ENCODE measurements at places on chromosomes 6 and 20.

GRCh38 chr20:22819784-22820183, 215.3 kb upstream of the SSTR4 start:
- DNase-seq: no peak

- no peak for DNase-seq
These were observed 78.8 kb upstream of the ZNFX1 start for GRCh38 chr20:49356676-49357075.

DNA sequence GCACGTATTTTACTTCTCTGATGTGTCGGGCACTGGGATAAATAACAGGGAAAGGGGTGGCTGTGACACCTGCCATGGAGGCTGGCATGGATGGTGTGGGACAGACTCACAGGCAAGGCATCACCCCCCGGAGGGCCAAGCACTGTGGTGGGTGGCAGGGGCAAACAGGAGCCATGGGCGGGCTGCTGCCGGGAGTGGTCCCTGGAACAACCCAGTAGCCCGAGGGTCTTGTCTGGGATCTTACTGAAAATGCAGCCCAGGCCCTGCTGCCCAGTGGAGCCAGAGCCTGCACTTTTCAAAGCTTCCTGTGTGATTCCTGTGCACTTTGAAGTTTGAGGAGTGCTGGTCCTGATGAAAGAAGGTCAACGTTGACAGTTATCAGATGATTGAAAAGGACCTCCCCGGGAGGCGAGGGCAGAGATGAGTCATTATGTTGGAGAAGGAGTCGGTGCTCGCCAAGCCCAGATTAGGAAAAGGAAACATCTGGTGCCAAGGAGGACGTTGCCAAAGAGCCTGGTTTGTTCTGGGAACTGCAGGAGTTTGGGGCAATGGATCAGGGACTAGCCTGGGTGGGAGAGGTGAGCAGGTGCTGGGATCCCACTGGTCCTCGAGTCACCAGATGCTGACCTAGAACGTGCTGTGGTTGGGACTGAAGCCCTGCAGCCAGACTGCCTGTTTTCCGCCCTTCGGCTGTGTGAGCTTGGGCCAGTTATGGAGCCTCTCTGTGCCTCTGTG, 130.0 kb upstream of the GGTLC1 start:
- DNase-seq: no peak

DNA sequence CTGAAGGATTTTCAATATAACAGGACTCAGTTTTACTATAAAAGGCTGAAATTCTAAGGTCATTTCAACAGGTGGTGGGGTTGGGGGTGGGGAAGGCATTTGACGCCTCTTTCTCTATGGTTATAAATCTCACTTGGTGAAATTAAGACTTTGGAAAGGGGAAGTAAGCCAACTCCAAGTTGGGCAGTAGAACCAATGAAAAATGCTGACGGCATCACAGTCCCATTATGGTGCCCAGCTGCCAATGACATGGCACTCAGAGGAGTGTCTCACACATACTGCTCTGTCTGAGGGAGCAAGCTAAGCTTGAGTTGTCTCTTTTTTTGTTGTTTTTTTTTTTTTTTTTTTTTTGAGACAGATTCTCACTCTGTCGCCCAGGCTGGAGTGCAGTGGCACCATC, 4.7 kb downstream of the SLC16A10 start:
- no peak for DNase-seq

GRCh38 chr6:121890307-121890910, 455.0 kb downstream of the GJA1 start:
- no peak for DNase-seq

DNA sequence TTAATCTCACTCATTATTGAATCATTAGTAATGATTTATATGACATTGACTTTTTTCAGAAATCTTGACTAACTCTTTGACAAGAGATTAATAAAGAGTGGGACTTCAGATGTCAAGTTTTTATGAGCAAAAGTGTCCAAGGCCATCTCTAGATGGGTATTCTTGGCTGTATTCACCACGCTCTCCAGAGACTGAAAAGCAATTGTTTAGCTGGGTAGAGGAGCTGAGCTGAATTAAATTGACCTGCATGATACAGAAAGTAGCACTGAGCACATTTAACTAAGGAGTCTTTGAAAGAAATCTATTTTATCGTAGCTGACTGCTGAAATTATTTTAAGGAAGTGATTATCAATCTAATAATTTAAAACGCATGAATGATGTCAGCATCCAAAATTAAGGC, 89.4 kb downstream of the LINC00237 start:
- no peak for DNase-seq

DNA sequence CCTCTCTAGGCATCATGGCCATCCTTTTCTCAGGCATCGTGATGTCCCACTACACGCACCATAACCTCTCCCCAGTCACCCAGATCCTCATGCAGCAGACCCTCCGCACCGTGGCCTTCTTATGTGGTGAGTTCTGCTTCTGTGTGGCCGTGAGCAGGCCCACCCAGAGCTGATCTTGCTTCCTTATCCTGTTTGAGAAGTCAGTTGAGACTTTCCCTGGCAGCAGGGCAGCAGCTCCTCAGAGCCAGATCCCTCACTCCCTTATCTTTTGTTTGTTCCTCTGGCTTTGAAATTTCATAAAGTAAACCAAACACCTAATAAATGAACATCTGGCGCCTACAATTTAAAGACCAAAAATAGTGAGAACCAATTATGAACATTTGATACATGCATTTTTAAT, 40.6 kb downstream of the SPATA2 start:
- no peak for DNase-seq

DNA sequence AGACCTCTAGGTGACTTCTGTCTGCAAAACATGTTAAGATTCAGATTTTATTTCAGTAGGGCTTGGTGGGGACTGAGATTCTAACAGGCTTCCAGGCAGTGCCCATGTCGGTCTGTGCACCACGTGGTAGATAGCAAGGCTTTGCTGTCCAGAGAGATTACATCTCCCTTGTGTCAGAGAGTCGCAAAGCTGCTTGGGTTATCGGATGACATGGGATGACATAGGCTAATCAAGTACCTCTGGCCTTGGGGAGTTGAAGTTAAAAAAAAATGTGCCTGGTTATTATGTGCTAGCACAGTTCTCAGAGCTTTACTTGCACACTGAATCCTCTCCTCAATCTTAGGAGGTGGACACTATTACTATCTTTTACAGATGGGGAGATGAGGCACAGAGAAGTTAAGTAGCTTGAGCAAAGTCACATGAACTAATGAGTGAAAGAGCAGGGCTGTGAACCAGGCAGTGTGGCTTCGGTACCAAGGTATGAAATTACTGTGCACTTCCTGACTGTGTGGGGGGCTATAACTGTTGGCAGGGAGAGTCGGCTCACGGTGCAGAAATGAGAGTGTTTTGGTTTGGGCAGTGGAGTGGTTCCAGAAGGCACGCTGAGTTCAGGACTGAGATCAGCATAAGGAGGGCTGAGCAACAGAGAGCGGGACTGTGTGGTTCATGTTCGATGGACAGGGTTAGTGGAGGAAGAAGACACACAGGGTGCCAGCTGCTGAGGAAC, 41.1 kb downstream of the FARS2 start:
- no peak for DNase-seq

GRCh38 chr6:88869263-88870020, 94.0 kb downstream of the RNGTT start:
- no peak for DNase-seq

GRCh38 chr6:134372603-134373281, 54.8 kb upstream of the SGK1 start:
- DNase-seq: no peak

- no peak for DNase-seq
These were observed 125.7 kb upstream of the ARID1B start for GRCh38 chr6:156651486-156651885.

DNA sequence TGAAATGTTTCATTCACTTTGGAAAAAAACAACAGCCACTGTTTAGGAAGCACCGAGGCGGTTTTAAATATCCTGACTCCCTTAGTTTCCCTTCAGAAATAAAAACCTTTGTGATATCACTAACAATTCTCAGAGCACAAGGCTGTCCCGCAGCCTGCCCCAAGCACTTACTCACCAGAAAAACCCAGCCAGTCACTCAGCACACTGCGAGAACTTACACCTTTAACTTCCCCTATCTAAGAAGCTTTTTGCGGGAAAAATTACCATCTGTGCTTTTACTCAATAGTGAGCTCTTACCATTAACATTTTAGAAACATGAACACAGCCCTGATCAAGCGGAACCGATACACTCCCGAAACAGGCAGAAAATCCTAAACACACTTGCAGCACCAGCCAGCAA, 9.3 kb downstream of the ZBTB46 start:
- no peak for DNase-seq
